Panc1 (cell line): ENCODE measurements at places on chromosomes 2 and 18.

- no peaks in the 10 kb centered on the region for H3K4me1 ChIP-seq
- H3K4me3 ChIP-seq, result no peak overlapping the region
- no peak overlapping the region for H3K27ac ChIP-seq
- no peaks in the 10 kb centered on the region for H3K36me3 ChIP-seq
- no peak for DNase-seq
- H3K27me3 ChIP-seq, result no peaks in the 10 kb centered on the region
Measured at GRCh38 chr2:9092383-9093282, 89.1 kb upstream of the MBOAT2 start.

DNA sequence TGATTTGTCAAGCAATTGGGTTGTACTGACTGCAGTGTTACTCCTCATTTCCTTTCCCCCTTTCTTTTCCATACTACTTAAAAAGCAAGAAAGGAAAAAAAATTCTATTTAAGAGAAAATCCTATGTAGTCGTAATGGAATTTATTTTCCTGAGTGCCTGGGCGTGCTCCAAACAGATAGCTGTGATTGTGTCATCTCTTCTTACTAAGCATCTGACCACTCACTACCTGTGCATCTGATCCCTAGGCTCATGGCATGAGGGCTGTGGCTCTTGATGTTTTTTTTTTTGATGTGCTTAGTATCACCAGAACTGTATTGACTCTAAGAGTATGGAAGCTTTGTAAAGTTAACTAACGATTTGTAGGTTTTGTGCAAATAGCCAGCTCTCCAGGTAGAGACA is 19.0 kb downstream of the CRIM1 start:
- H3K27me3 ChIP-seq, result no peaks in the 10 kb centered on the region
- no peak overlapping the region for H3K4me3 ChIP-seq
- H3K4me1 ChIP-seq, result peaks cover 97% of the 10 kb centered on the region

DNA sequence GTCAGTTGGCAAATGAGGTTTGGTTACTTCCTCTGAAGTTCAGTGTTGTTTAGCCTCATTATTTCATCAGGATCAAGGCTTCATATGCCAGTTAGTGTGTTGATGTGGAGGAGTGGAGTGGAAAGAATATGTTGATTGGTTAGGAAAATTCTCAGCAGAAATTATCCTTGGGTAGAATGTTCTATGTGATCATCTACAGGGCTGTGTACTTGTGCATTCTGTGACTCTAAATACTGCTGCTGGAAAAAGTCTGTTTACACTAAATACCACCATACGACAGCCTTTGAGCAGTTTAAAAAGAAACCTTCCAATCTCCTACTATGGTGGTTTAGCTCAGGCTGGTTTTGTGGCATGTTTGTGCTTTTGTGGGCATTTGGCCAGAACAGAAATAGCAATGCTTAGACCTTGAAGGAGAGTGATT is 25.8 kb downstream of the CAB39 start:
- no peaks in the 10 kb centered on the region for H3K36me3 ChIP-seq
- peaks cover 42% of the 10 kb centered on the region for H3K4me1 ChIP-seq
- no peaks in the 10 kb centered on the region for H3K27me3 ChIP-seq
- H3K4me3 ChIP-seq, result no peak overlapping the region
- no peak for DNase-seq

DNA sequence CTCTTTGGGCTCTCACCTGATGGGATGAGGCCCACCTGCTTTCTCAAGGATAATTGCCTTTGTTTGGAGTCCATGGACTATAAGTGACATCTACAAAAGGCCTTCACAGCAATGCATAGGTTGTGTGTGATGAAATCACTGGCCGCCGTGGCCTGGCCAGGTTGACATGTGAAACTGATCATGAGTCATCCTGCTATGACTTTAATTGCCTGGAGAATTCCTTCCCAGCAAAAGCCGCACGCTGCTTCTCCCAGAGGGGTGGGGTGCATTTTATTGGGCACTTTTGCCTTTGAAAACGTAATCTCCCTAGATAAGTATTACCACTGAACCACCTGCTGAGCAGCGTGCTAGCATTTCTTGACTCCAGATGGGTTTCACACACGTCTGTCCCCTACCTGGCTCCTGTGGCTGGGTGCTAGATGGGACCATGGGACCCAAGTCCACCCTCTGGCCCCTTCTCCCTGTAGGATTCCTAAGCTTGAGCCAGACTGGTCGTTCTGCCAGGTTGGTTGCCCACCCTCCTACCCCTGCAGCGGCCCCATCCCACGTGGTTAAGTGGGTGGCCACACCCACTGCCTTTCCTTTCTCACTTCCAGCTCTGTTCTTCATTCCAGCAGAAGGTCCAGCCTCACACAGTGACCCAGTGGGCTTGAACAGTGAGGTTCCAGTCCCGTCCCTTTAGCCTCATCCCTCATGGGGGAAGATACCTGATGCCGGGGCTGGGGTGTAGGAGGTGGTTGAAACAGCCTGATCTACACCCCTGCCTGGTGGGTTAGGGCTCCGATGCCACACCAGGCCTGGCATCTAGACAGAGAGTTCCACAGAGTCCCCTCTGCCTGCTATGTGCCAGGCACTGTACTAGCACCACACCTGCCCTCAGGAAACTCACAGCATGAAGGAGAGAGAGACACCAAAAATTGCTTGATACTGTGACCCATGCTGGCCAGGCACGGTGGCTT is 89.6 kb downstream of the GBX2 start:
- H3K36me3 ChIP-seq, result no peaks in the 10 kb centered on the region
- H3K4me1 ChIP-seq, result no peaks in the 10 kb centered on the region
- H3K27me3 ChIP-seq, result no peaks in the 10 kb centered on the region
- no peak overlapping the region for H3K4me3 ChIP-seq
- DNase-seq, result no peak

- no peak overlapping the region for H3K4me3 ChIP-seq
- no peaks in the 10 kb centered on the region for H3K27me3 ChIP-seq
- no peak for DNase-seq
- no peaks in the 10 kb centered on the region for H3K36me3 ChIP-seq
Measured at GRCh38 chr2:96098900-96099590, 17.3 kb downstream of the ADRA2B start.
